ENCODE measurements at places on chromosomes 16 and 17. TPM values are rescaled to one million over a fixed set of nuclear protein-coding genes. Genes with fewer than 3 reads are reported as not detected.

- no peaks in the 10 kb centered on the region for H3K36me3 ChIP-seq
- H3K27ac ChIP-seq = no peak overlapping the region
- peaks cover 1% of the 10 kb centered on the region for H3K27me3 ChIP-seq
- DNase-seq = no peak
These were observed 261.9 kb upstream of the FOXF1 start for GRCh38 chr16:86248310-86248905.

CCDC92B gene
- not detected for total RNA-seq

GRCh38 chr17:31838636-31839225 lies 20.3 kb downstream of the COPRS start:
- no peak overlapping the region for H3K4me3 ChIP-seq
- H3K27me3 ChIP-seq = peaks cover 4% of the 10 kb centered on the region
- DNase-seq = no peak
- H3K36me3 ChIP-seq = no peaks in the 10 kb centered on the region
- H3K4me1 ChIP-seq = peaks cover 7% of the 10 kb centered on the region
- H3K27ac ChIP-seq = no peak overlapping the region

STH gene
- not detected for total RNA-seq

ADGRG1 gene
- total RNA-seq = 8.5 TPM

CBX2 gene
- 9.7 TPM for total RNA-seq
